ENCODE measurements at places on chromosomes 4 and X.

- no peak for DNase-seq
Measured at GRCh38 chrX:109873574-109873973, 129.3 kb upstream of the TMEM164 start.

GRCh38 chr4:186936496-186937375 lies 213.1 kb upstream of the FAT1 start:
- no peak for DNase-seq

GRCh38 chrX:9117851-9118250 lies 83.9 kb upstream of the FAM9B start:
- DNase-seq: no peak

- DNase-seq: no peak
Measured at GRCh38 chr4:8582436-8582835, 2.2 kb downstream of the GPR78 start.

GRCh38 chr4:83569987-83570386 lies 34.1 kb downstream of the GPAT3 start:
- DNase-seq: no peak

- DNase-seq: peak; percentile 62
Measured at GRCh38 chrX:119398974-119399771, at the start of gene SLC25A43. Gene SLC25A43, plus strand, starts transcription at chrX:119399336. Its CDS starts 68 bp downstream, at chrX:119399404.

GRCh38 chr4:20030108-20030507 lies 221.6 kb upstream of the SLIT2 start:
- no peak for DNase-seq

DNA sequence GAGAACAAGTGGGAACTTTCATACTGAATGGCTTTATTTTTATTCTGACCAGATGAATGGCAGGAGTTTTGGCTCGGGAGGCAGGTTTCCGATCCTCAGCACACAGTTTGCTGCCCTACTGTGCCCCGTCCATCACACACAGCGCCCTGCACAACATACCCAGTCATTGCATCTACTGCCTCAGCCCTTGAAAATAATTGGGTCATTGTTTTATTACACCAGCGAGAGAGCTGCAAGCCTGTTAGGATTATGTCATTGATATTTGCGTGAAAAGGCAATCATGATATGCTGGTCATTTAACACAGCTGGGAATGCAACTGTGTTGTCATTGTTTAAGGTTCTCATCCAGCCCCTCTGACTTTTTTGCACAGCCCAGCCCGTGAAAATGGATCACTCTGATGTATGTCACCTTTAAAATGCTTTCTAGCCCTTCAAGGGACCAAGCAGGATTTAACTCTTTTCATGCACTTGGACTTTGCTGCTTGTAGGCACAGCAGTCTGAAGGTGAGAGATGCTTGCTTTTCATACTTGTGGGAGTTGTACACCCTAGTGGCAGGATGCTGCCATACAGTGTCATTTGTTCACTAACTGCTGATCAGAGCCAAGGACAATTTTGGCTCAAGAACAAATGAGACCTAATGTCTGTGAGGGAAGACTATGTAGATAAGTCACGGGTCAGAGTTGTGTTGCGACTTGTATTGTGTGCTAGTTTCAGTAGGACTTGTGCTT lies 62.3 kb downstream of the RTL9 start:
- DNase-seq: no peak

All from left ventricle myocardium superior (tissue), 1 donor.